ENCODE measurements at places on chromosomes 1 and 21. TPM values are rescaled to one million over a fixed set of nuclear protein-coding genes. Genes with fewer than 3 reads are reported as not detected.

Gene PTPN7
- total RNA-seq = 195 TPM

Gene TMEM63A
- 51.4 TPM for total RNA-seq

Gene TMEM269
- total RNA-seq = 0.22 TPM

Gene PPFIA4
- total RNA-seq = 78.8 TPM

Gene GUCA2B
- total RNA-seq = not detected

Gene C1orf174
- total RNA-seq = 43.7 TPM

Gene SELENOF
- total RNA-seq = 131 TPM

Gene CELA2B
- not detected for total RNA-seq

Gene C1orf167
- total RNA-seq = not detected

Gene S100A2
- not detected for total RNA-seq

Gene RXRG
- not detected for total RNA-seq

Gene SERPINC1
- not detected for total RNA-seq

Gene ADGRL4
- not detected for total RNA-seq

Gene HSD3B2
- not detected for total RNA-seq

Gene NFASC
- not detected for total RNA-seq

Gene FCAMR
- total RNA-seq = not detected

Gene KPRP
- not detected for total RNA-seq

Gene BTBD19
- total RNA-seq = 5.6 TPM

Gene C1orf21
- 3.8 TPM for total RNA-seq

Gene LCE3E
- total RNA-seq = not detected

Gene CPTP
- total RNA-seq = 11.0 TPM

Gene RIPK4
- 0.65 TPM for total RNA-seq

Gene AMY1A
- total RNA-seq = not detected

Gene TRMT1L
- total RNA-seq = 25.6 TPM

Gene EVA1C
- 11.1 TPM for total RNA-seq

Gene CYP4A22
- total RNA-seq = not detected

Gene LIN28A
- total RNA-seq = not detected

Gene A3GALT2
- total RNA-seq = not detected

Gene LHX4
- total RNA-seq = not detected
